Body of pancreas (tissue), 4 donors: ENCODE measurements at places on chromosomes 2 and 18. TPM values are rescaled to one million over a fixed set of nuclear protein-coding genes. Genes with fewer than 3 reads are reported as not detected.

- DNase-seq = no peak
These were observed at the start of gene IL1RL2 for GRCh38 chr2:102186791-102187495. Gene IL1RL2 (plus strand): TSS chr2:102187023. CDS start chr2:102187868, 845 bp downstream.

DNA sequence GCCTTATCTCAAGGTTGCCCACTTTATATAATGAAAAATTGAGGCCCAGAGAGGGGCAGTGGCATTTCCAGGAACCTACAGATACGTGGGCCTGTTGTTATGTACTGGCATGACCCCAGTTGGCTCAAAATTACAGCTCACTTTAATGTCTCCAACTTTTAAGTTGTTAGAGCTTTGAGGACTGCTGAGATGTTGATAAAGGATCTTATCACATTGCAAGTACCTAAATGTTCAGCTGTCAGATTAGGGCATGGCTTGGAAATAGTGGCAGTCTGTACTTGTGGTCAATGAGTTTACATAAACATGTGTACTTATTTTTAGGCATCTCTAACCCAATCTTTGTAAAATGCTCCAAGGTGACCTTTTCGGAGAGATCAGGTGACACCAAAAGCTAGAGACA is 14.6 kb downstream of the SLC4A5 start:
- no peak for DNase-seq

Gene PMS1
- total RNA-seq = 20.1 TPM

Gene IL37
- total RNA-seq = not detected
